Endodermal cell (in vitro differentiated cells): ENCODE measurements at places on chromosomes 5 and 9. TPM values are rescaled to one million over a fixed set of nuclear protein-coding genes. Genes with fewer than 3 reads are reported as not detected.

Gene AJM1
- total RNA-seq: 1.4 to 2.8 TPM (median 2.1 TPM) in 3 replicates

Gene PCDHB6
- total RNA-seq: 0.26 to 0.66 TPM (median 0.57 TPM) in 3 replicates

Gene ARL14EPL
- not detected in 3 replicates for total RNA-seq

Gene SYK
- 2.5 and 2.7 TPM in 2 replicates for total RNA-seq

Gene PTGES
- 0.29 and 0.56 TPM in 2 replicates for total RNA-seq

Gene FST
- total RNA-seq: 90.7 and 91.6 TPM in 2 replicates

Gene EQTN
- total RNA-seq: not detected in 2 replicates

Gene BNIP1
- 6.8 TPM in 2 replicates for total RNA-seq
